ENCODE measurements at places on chromosomes 4 and X. TPM values are rescaled to one million over a fixed set of nuclear protein-coding genes. Genes with fewer than 3 reads are reported as not detected.

Gene PRICKLE3
- total RNA-seq: 15.0 TPM

Gene DCUN1D4
- total RNA-seq: 65.4 TPM

Gene NLGN3
- total RNA-seq: 0.26 TPM

Gene HCFC1
- 22.7 TPM for total RNA-seq

Gene TMSB15B
- 1.5 TPM for total RNA-seq

Gene VEGFC
- total RNA-seq: 60.5 TPM
